ENCODE measurements at places on chromosomes 1 and 21. TPM values are rescaled to one million over a fixed set of nuclear protein-coding genes. Genes with fewer than 3 reads are reported as not detected.

CCDC181 gene
- 1.5 TPM for total RNA-seq

- H3K4me1 ChIP-seq = peaks cover 25% of the 10 kb centered on the region
- H3K36me3 ChIP-seq = peaks cover 6% of the 10 kb centered on the region
- H3K27ac ChIP-seq = no peak overlapping the region
- H3K27me3 ChIP-seq = no peaks in the 10 kb centered on the region
- no peak overlapping the region for H3K4me3 ChIP-seq
Measured at GRCh38 chr21:35606146-35606545, 454.2 kb downstream of the SETD4 start.

UBIAD1 gene
- total RNA-seq = 20.8 TPM

CFHR2 gene
- not detected for total RNA-seq

DNA sequence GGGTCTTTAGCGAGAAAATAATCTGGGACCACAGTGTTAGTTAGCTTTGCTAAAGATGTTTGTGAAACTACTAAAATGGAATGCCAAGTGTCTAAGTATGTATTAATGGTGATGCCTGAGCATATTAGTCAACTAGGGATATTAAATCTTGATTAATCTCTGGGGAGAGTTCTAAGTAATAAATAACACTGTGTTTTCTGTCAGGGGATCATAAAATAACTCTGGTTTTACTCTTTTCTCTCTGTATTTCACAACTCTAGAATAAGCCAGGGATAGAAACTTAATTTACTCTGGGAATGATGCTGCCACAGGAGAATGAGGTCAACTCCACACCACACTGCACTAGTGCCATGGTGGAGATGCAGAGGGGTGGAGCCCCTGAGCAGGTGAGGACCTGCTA, 399.2 kb downstream of the PTBP2 start:
- H3K27ac ChIP-seq = no peak overlapping the region
- H3K4me3 ChIP-seq = no peak overlapping the region
- no peak for DNase-seq
- H3K4me1 ChIP-seq = peaks cover 36% of the 10 kb centered on the region

DNA sequence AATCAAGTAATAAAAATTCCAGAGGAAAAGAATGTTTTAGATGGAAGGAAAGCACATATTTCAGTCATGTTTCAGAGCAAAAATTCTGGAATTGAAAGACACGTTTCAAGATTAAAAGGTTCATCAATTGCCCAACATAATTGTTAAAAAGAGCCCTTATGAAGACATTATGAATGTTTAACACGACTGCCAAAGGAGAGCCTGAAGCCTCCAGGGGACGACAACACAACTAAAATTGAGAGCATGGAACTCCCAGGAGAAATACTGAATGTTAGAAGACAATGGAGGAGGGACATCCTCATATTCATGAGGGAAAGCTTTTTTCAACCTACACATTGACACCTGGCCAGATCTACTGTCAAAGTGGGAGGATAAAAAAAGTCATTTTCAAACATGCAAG, 16.0 kb downstream of the OR2T11 start:
- H3K27ac ChIP-seq = no peak overlapping the region
- peaks cover 65% of the 10 kb centered on the region for H3K36me3 ChIP-seq
- no peak for DNase-seq

GRCh38 chr1:154978360-154978759, 3.9 kb downstream of the CKS1B start:
- H3K36me3 ChIP-seq = peaks cover 34% of the 10 kb centered on the region
- peaks cover 2% of the 10 kb centered on the region for H3K4me1 ChIP-seq
- DNase-seq = no peak
- no peaks in the 10 kb centered on the region for H3K27me3 ChIP-seq
- no peak overlapping the region for H3K27ac ChIP-seq

Data from WTC11 (cell line).